ENCODE measurements at places on chromosomes 1 and 21. TPM values are rescaled to one million over a fixed set of nuclear protein-coding genes. Genes with fewer than 3 reads are reported as not detected.

The LMX1A gene
- total RNA-seq = 0.12 TPM

The FOXO6 gene
- 5.3 TPM for total RNA-seq

The ACOT11 gene
- 29.4 TPM for total RNA-seq

The ANKRD35 gene
- 3.1 TPM for total RNA-seq

The SLFNL1 gene
- 1.2 TPM for total RNA-seq

The PTPN14 gene
- 50.6 TPM for total RNA-seq

All from metanephros (tissue), 2 donors.